T-helper 17 cell (primary cell): ENCODE measurements at places on chromosomes 13 and 19.

GRCh38 chr13:24097064-24097463 is 63.5 kb upstream of the SPATA13 start:
- DNase-seq, result no peak

DNA sequence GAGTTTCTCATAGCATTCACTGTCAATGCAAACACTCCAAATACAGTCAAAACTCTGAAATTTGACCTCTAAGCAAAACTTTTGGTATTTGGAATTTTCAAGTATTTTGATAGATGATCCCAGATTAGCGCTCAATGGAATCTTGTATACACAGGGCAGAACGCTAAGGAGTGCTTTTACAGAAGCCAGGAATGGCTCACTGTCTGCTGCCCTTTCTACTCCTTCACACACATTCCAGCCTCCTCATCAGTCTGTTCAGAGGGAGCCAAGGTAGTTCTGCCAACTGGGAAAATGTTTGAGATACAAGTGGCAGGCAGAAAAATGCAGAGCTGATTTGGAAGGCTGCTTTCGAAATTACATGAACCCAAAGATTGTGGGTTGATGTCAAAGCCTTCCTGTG is 4.4 kb upstream of the STARD13 start:
- no peak for DNase-seq

GRCh38 chr13:55652657-55653056 is 1488.1 kb upstream of the PRR20A start:
- DNase-seq, result no peak

- DNase-seq, result no peak
Measured at GRCh38 chr19:39200803-39201115, 3.3 kb downstream of the SYCN start.

GRCh38 chr13:30394751-30395191 is 27.5 kb upstream of the UBE2L5 start:
- no peak for DNase-seq

DNA sequence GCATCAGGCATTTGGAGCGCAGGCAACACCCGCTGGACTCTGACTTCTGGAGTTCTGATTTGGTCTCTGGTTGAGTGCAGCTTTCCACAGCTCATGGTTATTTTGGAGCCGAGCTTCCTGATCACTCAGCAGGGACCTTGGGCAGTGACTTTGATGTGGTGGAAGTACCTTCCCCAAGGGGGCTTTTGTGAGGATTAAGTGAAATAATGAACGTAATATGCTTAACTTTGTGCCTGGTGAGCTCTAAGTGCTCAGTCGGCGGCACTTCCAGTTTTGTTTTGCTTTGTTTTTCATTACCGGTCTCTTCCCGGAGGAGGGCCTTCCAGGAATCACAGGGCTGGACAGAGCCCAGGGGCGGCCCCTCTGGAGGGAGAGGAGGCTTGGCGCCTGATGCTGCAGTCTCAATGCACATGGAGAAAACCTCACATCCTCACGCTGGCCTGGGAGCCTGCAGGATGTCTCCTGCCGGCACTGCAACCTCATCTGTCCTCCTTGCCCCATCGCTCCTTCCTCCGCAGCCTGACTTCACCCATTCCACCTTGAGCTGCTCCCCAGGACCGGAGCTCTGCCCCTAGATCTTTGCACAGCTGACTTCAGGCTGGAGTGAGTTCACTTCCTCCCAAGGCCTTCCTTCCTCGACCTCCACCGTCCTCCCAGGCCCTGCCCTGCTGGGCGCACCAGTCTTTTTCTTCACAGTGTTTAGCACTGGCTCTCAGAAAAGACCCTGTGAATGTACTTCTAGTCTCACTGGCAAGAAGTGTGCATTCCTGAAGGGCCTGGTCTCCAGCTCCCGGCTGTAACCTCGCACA is 1.5 kb downstream of the PLEKHF1 start:
- DNase-seq, result no peak

GRCh38 chr13:88303605-88304004 is 632.4 kb downstream of the SLITRK5 start:
- DNase-seq, result no peak

- no peak for DNase-seq
Measured at GRCh38 chr13:113408562-113408961, 44.6 kb upstream of the GRTP1 start.

- no peak for DNase-seq
Measured at GRCh38 chr19:8085598-8086408, 33.2 kb downstream of the CCL25 start.

DNA sequence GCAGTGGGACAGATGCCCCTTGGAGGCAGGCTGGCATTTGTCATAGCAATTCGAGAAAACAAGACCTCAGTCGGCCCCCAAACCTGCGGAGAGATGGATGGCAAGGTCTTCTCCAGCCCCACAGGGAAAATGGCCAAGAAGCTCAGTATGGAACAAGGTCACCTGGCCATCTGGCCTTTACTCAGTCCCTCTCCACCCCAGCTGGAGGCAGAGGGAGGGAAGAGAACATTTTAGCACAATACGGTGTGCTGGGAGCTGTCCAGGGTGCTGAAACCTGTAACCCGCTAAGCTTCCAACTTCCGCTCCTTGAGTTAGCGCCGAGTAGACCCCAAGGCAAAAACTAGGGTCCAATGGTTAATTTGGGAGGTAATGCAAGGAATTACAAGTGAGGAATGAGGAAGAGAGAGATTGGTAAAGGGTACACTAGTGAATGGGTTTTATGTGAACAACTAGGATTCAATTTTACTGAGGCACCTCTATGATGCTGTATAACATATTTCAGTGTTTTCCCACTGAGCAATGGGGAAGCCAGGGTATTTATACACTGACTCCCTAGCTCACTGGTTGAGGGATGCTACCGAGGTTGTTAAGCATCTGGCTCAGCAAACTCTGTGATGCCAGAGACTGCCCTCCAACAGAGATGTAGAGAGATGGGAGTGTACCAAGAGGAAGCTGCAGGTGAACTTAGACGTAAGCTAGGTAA is 64.3 kb downstream of the CACNA1A start:
- peak; percentile 22 for DNase-seq
